ENCODE measurements at places on chromosomes 7 and 10.

GRCh38 chr7:69857014-69857413 lies 258.7 kb downstream of the AUTS2 start:
- DNase-seq: no peak

DNA sequence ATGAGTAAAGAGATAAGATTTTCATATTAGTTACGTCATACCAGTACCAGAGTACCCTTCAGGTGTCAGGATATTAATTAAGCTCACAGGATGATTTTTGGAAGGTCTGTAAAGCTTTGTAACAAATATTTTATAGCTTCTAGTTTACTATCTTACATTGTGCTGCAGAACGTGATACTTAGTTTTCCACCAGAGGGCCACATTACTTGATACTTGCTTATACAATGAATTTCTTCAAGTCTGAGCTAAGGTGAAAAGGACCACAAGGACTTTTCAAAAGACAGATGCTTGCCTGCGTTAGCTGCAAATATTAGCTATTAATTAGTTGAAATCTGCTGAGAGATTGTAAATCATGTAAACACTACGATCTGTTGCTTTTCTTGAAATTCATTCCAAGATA lies 12.2 kb downstream of the FOXP2 start:
- peak; percentile 8 for DNase-seq

DNA sequence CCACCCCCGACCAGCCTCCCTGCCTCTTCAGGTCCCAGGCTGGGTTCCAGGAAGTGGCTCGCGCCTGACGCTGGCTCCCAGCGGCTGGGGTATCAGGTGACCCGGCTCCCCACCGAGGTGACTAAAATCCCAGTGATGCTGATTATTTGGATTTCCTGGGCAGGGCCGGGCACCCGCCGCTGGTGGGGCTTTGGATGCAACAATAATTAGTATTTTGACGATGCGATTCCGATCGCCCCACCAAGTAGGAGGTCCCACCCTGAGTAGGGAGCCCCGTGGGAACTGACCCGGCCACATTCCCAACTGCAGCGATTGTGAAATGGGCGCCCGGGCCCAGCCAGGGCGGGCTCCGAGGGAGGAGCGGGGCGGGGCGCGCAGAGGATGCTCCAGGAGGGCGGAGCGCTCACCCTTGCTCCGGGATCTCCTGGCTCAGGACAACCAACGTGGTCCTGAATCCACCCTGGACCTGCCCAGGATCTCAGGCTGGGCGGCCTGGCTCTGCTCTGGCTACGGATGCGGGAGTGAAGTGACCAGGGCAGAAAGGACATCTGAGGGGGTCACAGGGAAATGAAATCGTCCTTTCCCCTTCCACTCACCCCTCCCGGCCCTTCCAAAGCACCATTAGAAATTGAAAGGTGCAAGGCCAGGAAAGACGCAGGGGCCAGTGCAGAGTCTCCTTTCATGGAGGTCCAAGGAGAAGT lies 32.6 kb downstream of the DUSP5 start:
- peak; percentile 66 for DNase-seq

GRCh38 chr7:149310113-149310836 lies 48.3 kb downstream of the ZNF783 start:
- DNase-seq: peak; percentile 55

DNA sequence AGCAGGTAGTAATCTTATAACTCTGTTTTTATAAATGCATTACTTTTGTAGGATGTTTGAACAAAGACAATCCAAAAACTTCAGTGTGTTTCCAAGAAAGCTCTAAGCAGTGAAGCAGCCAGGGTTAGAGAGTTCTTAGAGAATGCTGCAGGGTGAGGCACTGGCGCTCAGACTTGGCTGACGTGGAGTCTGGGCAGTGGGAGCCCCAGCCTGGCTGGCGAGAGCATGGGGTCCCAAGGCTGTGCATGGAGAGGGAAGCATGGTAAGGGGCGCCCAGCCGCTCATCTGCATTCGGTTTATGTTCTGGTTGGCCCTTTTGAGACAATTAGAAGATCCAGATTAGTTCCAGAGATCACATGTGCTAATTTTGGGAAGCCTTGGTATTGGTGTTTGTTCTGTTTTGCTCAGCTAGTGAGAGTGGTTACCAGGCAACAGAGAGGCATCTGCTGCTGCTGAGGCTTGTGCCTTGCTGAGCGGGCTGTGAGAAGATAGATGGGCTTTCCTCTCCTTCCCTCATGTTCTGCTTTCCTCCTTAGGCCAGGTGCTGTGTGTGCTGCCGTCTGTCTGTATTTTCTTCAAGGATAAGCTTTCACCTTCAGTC lies 10.3 kb downstream of the SUN1 start:
- no peak for DNase-seq

GRCh38 chr10:78609976-78610375 lies 458.8 kb upstream of the ZMIZ1 start:
- DNase-seq: no peak

- no peak for DNase-seq
Observed at GRCh38 chr7:46725136-46725535, 804.1 kb upstream of the IGFBP3 start.

DNA sequence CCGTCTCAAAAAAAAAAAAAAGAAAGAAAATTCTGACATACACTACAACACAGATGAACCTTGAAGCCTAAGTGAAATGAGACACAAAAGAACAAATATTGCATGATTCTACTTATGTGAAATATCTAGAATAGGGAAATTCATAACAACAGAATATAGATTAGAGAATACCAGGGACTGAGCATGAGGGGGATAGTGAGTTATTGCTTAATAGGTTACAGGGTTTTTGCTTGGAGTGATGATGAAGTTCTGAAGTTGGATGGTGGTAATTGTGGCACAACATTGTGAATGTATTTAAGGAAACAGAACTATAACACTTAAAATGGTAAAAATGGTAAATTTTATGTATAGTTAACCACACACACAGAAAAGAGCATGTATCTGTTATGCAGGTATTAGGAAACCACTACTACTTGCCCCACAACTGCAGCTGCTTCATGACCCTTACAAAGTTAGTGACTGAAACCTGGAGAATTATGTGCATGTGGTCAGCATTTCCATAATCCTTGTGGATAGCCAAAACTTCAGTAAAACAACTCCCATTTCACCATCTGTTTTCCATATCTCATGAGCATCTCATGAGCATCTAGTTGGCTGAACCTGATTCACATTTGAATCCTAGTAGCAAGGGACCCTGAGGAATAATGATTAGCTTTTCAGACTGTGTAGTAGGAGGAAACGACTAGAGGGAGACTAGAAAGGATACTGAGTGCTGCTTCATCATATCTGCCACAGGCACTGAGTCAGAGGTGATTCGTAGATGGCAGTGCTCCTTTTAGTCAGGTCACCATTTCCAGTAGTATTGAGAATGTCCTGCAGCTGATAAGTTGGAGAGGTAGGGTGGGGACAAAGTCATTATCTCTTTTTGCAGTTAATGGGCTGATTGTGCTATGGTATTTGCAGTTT lies 26.3 kb downstream of the SAMD8 start:
- peak; percentile 55 for DNase-seq

DNA sequence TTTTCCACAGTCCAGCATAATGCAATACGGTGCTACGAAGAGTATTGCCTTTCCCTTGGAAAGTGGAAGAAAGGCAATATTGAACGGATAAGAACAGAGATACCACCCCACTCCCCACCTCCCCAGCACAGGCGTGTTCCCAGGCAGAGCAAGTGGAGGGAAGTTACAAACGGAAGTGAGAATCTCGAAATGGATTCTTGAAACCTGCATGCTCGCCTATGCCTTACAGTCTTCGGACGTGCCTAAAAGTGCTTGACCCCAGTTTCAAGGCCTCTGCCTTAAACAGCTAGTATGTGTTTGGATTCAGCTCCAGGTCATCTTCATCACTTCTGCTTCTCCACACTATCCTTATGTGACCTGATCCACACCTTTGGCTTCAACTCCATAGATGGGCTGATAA lies 35.0 kb upstream of the USP6NL start:
- no peak for DNase-seq

GRCh38 chr10:97889461-97890265 lies 40.0 kb downstream of the GOLGA7B start:
- DNase-seq: peak; percentile 98

- no peak for DNase-seq
Observed at GRCh38 chr7:156896388-156897022, 3.5 kb upstream of the LMBR1 start.

DNA sequence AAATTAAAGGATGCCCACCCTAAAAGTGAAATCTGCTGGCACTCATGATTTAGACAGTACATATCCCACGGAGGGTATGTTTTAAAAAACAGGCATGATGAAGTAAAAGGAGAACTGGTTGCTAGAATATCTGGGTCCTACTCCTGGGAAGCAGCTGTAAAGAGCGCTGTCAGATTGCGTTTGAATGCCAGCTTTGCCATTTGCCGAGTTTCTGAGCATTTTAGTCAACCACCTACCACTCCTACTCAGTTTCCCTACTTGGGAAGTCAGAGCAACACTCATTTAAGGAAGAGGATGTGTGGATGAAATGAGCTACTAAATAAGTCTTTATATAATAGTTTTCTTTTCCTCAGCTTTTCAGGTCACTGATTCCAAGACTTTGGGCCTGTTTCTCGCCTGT lies 1.1 kb upstream of the UMAD1 start:
- DNase-seq: no peak

- DNase-seq: peak; percentile 81
Observed at GRCh38 chr10:59177031-59177797, 771 bp downstream of the PHYHIPL start.

GRCh38 chr10:88190123-88190522 lies 326.7 kb downstream of the PTEN start:
- no peak for DNase-seq

GRCh38 chr10:113241599-113242360 lies 291.7 kb downstream of the TCF7L2 start:
- DNase-seq: no peak

GRCh38 chr7:63925626-63926460 lies 72.8 kb upstream of the ZNF722 start:
- DNase-seq: peak; percentile 94

DNA sequence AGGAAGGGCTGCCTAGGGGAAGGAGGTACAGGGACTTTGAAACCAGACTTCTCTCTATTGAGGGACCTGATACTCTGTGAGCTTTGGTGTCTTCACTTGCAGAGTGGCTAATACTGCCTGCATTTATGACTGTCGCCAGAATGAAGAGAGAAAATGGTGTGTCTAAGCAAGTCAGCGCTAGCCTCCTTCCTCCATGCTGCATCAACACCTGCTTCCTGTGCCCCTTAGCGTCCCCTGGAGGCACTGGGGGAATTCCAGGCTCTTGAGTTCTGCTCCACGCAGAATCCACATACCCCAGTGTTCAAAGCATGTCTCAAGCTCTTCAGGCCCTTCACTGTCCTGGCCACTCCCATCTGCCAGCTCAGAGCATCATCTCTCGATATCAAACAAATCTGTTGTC lies 140.5 kb downstream of the PKD1L1 start:
- no peak for DNase-seq

DNA sequence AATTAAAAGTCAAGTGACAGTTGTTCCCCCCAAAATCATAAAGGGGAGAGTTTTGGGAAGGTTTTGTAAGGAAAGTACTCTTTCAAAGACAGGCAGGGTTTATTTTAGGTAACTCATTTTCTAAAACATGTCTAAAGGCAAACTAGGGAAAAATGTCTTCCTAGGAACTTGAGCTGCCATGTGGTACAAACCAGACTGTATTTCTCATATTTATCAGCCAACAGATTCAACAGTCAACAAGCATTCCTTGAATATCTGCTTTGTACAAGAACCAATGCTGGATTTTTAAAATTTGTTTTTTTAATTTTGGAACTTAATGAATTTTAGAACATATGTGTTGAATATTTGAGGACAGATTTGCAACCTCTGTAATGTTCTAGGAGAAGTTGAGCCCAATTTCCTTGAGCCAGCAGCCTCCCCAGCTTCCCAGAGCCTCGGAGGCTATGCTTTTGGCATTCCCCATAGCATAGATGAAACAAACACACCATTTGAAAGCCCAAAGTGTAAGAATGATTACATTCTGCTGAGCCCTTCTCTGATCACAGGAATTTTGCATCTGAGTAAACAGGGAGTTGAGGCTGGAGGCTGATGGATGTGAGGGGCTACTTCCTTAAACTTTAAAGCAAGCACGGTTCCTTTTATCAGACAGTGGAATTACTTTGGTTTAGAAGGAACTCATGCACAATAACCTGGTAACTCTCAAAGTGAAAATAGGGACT lies 345.1 kb downstream of the RNLS start:
- no peak for DNase-seq

GRCh38 chr7:45494885-45495284 lies 79.3 kb upstream of the ADCY1 start:
- no peak for DNase-seq

GRCh38 chr10:75593692-75594556 lies 162.5 kb downstream of the LRMDA start:
- no peak for DNase-seq

DNA sequence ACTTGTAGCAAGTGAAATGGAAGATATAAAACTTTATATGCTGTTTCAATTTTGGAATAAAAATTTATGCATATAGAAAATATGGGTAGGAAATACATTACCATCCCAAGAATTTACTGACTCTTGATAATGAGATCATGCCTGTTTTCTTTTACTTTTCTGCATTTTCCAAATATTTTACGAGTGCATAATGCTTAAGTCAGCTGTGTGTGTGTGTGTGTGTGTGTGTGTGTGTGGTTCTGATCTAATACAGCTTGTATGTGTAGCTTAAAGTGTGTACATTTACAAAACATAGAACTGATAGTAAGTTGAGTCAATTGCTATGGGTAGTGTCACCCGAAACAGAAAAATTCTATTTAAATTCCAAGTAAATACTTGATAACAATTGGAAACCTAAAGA lies 315.9 kb upstream of the LRRN3 start:
- no peak for DNase-seq

DNA sequence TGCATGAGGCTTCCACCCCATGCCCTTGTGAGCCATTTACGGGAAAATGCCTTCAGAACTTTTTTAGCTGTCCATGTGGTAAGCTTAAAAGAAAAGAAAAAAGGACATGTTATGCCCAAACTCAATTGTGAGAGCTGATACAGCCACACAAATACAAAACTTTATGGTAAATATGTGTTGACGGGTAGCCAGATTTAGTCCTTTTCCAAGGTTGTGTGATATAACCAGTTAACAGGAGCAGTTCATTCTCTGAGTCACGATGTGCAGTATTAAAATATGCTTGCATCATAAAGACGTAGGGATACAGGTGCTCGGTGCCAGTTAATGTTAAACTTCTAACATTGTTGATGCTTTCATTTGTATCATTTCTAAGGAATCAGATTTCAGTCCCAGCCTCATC lies 350.4 kb downstream of the DNAJB6 start:
- peak; percentile 12 for DNase-seq

DNA sequence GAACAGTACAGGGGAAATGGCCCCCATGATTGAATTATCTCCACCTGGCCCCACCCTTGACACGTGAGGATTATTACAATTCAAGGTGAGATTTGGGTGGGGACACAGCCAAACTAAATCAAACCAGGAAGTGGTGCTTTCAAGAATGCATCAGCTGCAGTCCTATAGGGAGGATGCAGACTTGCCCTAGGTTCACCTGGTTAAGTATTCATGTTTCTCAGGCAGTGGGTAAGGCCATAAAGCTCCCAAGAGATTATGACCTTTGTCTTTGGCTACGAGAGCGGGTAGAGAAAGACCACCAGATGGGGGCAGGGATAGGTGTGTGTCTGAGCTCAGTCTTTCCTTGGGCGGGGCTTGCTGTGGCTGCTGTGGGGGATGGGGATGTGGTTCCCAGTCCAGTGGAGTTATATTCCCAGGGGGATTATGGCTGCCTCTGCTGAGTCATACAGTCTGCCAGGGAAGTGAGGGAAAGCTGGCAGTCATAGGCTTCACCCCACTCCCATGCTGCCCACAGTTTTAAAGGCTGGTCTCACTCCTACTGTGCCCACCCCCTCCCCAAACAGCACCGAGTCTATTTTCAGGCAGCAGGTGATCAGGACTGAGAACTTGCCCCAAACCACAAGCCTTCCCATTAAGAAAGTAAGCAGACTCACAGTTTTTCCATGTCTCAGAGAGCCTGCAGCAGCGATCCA lies 8.4 kb upstream of the R3HCC1L start:
- no peak for DNase-seq
